SK-N-SH (cell line): ENCODE measurements at places on chromosomes 7 and 10. TPM values are rescaled to one million over a fixed set of nuclear protein-coding genes. Genes with fewer than 3 reads are reported as not detected.

CAV1 gene
- 968 and 1,061 TPM in 2 replicates for polyA plus RNA-seq

ABLIM1 gene
- 16.1 and 24.9 TPM in 2 replicates for polyA plus RNA-seq

SHTN1 gene
- polyA plus RNA-seq: 5.2 and 6.6 TPM in 2 replicates

HHEX gene
- polyA plus RNA-seq: 0.75 and 1.1 TPM in 2 replicates

CLCN1 gene
- 0.10 and 0.12 TPM in 2 replicates for polyA plus RNA-seq

KAZALD1 gene
- 1.9 and 3.0 TPM in 2 replicates for polyA plus RNA-seq

ATRNL1 gene
- polyA plus RNA-seq: 0.44 and 0.67 TPM in 2 replicates

CAPZA2 gene
- polyA plus RNA-seq: 44.6 and 65.6 TPM in 2 replicates

GATA3 gene
- 5.1 and 14.3 TPM in 2 replicates for polyA plus RNA-seq

PIK3CG gene
- not detected in 2 replicates for polyA plus RNA-seq

GPR37 gene
- 0.03 TPM in 1 of 2 replicates, not detected in the other for polyA plus RNA-seq

CFAP70 gene
- polyA plus RNA-seq: 0.74 and 1.9 TPM in 2 replicates

SOSTDC1 gene
- polyA plus RNA-seq: 0.13 and 0.81 TPM in 2 replicates

CPA4 gene
- polyA plus RNA-seq: 176 and 243 TPM in 2 replicates

SPDYE6 gene
- polyA plus RNA-seq: not detected in 2 replicates

ST7 gene
- polyA plus RNA-seq: 23.5 and 32.2 TPM in 2 replicates

NMT2 gene
- polyA plus RNA-seq: 25.9 and 26.5 TPM in 2 replicates

SNX10 gene
- 0.02 and 0.13 TPM in 2 replicates for polyA plus RNA-seq

SLC39A12 gene
- not detected in 2 replicates for polyA plus RNA-seq

GSAP gene
- 5.9 and 7.5 TPM in 2 replicates for polyA plus RNA-seq

ASAH2 gene
- polyA plus RNA-seq: 1.8 and 2.5 TPM in 2 replicates

DNTT gene
- polyA plus RNA-seq: not detected in 2 replicates

SAMD9 gene
- 0.95 and 1.3 TPM in 2 replicates for polyA plus RNA-seq

MRC1 gene
- not detected in 2 replicates for polyA plus RNA-seq

AGAP5 gene
- polyA plus RNA-seq: 3.8 and 4.8 TPM in 2 replicates

GARIN1A gene
- 1.2 TPM in 2 replicates for polyA plus RNA-seq

DDX56 gene
- 97.1 and 126 TPM in 2 replicates for polyA plus RNA-seq

WDR86 gene
- polyA plus RNA-seq: 1.0 and 2.5 TPM in 2 replicates

HKDC1 gene
- polyA plus RNA-seq: 0.06 and 0.10 TPM in 2 replicates

PIK3AP1 gene
- 0.07 and 0.08 TPM in 2 replicates for polyA plus RNA-seq

GPR15LG gene
- not detected in 2 replicates for polyA plus RNA-seq
